ENCODE measurements at places on chromosomes 4 and X.

- DNase-seq: no peak
These were observed 71.5 kb upstream of the VEGFC start for GRCh38 chr4:176864238-176864637.

GRCh38 chr4:101670897-101671296 lies 119.6 kb upstream of the BANK1 start:
- no peak for DNase-seq

DNA sequence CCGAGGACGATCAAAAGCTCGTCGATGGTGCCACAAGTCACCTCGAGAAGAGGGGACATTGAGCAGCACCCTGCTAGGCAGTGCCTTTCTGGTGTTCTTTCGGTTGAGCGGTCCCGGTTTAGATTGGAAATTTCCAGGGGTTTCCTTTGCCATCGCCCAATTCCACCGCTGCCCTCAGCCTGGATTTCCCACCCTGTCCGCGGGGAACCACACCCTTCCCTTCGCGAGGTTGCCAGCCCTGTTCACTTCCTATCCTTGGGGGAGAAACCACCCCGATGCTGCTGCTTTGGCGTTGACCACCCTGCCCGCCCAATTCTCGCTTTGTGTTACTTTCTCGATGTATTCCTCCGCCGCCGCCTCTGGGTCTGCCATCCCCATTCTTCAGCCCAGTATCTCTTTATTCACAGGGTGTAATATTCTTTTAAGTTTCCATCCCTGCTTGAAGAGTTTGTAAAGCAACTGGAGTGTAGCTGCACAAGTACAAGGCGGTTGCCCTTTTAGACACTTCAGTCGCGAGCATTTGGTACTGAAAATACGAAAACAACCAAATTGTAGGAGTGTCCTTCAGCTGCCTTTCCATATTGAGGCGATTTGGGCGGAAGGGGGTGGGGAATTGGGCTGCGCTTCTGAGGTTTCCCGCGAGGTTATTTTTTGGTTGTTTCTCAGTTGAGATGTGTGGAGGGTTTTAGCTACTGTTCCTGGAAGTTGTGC lies 1.1 kb downstream of the OGT start:
- DNase-seq: peak; percentile 20

DNA sequence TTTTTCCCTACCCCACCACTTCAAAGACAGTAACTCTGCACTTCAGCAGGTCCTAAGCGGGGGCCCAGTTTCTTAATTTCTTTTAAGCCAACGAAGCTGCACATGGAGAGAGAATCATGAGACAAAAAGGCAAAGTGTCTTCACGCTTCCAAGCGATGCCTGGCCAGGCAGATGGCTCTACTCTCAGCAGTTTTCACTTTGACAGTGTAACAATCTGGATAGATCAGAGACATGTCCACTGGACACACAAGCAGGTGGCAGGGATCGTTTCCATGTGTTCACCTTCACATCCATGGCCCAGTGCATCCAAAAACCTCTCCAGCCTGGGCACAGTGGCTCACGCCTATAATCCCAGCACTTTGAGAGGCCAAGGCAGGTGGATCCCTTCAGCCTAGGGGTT lies 27.8 kb downstream of the PPP2R2C start:
- no peak for DNase-seq

GRCh38 chr4:13313856-13314255 lies 170.3 kb downstream of the RAB28 start:
- DNase-seq: no peak

- peak; percentile 14 for DNase-seq
These were observed 418.2 kb downstream of the STIM2 start for GRCh38 chr4:27278615-27279375.

DNA sequence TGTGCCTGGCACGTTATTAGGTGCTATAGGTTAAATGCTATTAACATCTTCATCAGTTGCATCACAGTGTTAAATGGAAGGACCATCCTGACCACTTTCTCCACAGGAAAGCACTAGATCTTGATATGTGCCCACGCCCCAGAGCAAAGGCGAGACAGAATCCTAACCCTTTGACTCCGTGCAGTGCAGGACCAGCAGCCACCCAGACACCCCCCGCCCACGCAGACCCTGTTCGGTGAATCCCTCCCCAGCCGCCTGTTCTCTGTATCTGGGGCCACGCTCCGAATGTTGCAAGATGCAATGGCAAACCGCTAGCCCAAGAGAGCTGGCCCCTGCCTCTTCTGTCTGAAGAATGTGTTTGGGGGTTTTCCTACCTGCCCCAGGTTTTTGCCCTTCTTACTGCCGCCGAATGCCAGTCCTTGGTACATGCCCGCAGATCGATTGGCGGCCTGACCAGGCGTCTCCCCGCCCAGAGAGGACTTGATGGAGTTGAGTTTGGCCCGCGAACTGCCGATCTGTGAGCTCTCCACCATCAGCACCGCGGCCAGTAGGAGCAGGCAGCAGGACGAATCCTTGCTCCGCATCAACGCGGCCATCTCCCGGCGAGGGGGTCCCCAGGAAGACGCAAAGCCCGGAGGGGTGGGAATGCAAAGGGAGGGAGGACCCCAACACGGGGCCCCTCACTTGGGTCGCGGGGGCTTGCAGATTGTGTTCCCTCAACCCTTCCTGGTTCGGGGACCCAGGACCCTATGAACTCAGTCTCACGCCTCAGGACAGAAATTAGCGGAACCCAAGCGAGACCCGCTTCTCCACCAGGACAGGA lies 906 bp downstream of the DKK2 start:
- peak; percentile 37 for DNase-seq

DNA sequence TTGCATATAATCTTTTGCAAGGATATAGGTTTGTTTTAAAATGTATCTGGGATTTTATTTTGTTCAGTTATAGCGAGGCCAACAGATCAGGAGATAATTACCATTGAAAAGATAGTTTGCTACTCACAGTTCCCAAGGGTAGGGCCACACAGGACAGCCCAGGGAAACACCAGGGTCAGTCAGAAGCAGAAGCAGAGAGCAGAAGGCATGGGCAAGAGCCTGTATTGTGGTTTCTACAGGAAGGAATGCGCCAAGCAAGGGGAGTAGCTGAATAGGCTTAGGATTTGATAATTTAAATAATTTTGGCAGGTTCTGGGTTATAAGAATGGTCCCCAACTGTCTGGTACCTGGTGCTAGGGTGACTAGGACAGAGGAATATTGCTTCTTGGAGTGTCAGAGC lies 61.6 kb downstream of the SYNPO2 start:
- DNase-seq: no peak

DNA sequence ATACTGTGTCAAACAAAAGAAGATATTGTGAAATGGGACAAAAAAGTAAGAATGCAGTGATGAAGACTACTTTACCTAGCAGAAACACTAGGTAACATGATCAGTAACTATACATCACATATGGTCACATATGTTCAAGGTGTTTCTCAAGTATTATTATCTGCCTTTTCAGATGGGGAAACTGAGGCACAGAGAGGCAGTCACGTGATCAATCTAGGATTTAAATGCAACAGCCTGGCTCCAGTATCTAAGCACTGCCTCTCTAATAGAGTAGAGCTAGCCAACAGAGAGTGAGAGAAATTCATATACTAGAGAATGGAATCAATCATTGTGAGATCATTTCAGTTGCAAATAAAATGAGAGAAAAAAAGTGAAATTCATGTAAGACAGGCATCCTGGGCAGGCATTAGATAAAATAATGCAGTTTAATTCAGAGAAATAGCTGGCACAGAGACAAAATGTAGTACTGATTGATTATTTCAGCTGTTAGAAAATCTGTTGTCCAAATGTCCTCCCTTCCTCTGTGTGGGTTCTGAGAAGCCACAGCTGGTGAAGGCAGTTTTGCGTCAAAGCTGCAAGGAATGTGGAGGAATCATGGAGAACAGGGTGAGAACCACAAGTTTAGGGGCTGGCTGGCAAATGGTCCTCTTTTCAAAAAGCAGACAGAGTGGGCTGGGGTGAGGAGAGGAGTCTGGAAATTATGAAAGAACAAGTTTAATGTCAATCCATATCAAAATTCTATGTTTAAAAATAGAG lies 26.0 kb downstream of the SMIM43 start:
- DNase-seq: no peak

DNA sequence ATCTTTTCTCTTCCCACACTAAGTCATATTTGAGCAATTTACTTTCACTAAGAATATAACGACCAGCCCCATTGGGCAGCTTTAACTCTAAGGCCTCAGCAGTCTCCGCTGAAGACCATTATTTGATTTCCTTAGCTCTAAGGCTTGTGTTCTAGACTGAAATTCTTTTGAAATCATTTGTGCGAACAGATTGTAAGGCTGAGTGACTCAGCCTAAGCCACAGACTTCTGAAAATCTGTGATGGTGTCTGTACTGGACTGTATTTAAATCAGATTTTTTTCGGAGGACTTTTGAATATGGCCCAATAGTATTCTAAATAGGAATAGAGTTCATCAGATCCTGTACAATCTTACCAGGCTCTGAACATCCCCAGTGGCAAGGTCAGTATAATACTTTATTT lies 150.3 kb upstream of the TECRL start:
- DNase-seq: no peak

Data from HEK293T (cell line).